ENCODE measurements at places on chromosomes 7 and 10.

DNA sequence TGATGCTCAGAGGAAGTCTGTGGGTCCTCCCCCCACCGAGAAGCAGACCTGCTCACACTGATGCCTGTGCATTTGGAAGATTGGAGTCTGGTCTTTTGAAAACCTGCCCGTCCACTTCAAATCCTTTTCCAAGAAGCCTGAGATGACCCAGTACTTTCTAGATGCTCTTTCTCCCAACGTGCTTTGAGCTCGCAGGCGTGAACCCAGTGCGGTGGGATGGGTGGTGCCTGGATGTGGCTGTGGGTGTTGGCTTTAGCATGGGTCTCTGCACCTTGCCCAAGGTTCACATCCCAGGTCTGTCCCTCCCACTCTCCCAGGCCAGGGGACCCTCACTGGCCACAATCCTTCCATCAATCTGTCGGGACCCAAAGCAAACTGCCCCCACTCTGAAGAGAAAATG lies 170.2 kb downstream of the ADARB2 start:
- H3K27ac ChIP-seq, result no peak overlapping the region
- no peaks in the 10 kb centered on the region for H3K36me3 ChIP-seq
- no peaks in the 10 kb centered on the region for H3K4me1 ChIP-seq
- DNase-seq, result no peak
- peaks cover 25% of the 10 kb centered on the region for H3K27me3 ChIP-seq

DNA sequence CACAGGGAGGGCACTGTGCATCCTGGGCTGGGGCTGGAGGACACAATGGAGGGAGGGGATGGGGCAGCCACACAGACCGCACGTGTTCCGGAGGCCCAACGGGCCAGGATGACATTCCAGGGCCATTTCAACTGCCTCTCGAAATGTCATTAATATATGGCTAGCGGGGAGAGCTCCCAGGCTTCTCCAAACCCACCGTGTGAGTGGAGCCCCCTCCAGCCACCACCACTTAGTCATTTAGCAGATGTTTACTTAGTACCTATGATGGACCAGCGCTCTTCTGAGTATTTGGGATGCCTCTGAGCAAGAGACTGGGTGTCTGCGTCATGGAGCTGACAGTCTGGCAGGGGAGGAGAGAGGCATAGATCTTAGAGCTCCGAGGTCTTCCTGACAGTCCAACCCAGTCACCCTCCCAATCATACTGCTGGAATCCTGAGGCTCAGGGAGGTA lies 107.3 kb downstream of the ZMIZ1 start:
- no peaks in the 10 kb centered on the region for H3K27me3 ChIP-seq
- no peak overlapping the region for H3K4me3 ChIP-seq
- DNase-seq, result no peak
- no peaks in the 10 kb centered on the region for H3K4me1 ChIP-seq

DNA sequence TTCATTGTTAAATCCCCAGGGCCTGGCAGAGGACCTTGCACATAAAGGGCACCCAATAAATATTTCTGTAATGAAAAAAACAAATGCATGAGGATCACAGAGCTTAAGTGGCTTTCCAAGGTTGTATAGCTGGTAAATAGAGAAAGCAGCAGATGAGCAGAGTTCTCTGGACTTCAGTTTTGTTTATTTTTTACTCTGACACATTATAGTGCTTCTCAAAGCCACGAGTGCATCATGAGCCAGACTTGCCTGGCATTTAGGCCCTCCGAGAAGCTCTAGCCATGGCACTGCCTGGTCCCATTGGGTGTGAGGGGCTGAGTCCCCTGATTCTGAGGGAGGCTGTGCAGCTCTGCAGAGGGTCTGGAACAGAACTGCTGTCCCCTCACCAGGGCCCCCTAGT lies 87.2 kb upstream of the ZNF32 start:
- H3K4me3 ChIP-seq, result no peak overlapping the region
- H3K36me3 ChIP-seq, result no peaks in the 10 kb centered on the region
- peak overlapping the region; percentile 44 for H3K27ac ChIP-seq
- DNase-seq, result no peak

GRCh38 chr10:8790390-8790789 lies 735.9 kb downstream of the GATA3 start:
- no peak overlapping the region for H3K27ac ChIP-seq
- DNase-seq, result no peak

DNA sequence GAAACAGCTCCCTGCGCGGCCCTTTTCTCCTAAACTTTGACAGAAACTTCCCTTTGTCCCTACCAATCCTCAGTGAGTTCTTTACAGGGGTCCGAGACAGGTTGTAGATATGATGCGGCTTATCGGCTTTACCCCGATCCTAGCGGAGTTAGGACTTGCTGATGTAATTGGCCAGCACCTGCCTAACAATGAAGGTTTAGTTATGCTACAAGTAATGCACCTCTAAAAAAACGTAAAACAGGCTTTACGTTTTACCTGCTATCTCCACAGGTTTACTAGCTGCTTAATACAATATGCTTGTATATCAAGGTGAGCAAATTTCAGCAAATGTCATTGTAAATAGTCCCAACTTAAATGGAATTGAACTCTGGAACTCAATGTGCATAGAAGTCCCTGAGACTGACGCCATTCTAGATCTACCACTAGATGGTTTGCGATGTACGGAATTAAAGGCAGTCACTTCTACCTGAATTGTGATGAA lies 697 bp upstream of the SNX13 start:
- peak overlapping the region; percentile 99 for H3K27ac ChIP-seq
- H3K27me3 ChIP-seq, result no peaks in the 10 kb centered on the region
- H3K4me1 ChIP-seq, result peaks cover 37% of the 10 kb centered on the region
- no peak for DNase-seq
- peak overlapping the region; percentile 99 for H3K4me3 ChIP-seq
- peaks cover 16% of the 10 kb centered on the region for H3K36me3 ChIP-seq

DNA sequence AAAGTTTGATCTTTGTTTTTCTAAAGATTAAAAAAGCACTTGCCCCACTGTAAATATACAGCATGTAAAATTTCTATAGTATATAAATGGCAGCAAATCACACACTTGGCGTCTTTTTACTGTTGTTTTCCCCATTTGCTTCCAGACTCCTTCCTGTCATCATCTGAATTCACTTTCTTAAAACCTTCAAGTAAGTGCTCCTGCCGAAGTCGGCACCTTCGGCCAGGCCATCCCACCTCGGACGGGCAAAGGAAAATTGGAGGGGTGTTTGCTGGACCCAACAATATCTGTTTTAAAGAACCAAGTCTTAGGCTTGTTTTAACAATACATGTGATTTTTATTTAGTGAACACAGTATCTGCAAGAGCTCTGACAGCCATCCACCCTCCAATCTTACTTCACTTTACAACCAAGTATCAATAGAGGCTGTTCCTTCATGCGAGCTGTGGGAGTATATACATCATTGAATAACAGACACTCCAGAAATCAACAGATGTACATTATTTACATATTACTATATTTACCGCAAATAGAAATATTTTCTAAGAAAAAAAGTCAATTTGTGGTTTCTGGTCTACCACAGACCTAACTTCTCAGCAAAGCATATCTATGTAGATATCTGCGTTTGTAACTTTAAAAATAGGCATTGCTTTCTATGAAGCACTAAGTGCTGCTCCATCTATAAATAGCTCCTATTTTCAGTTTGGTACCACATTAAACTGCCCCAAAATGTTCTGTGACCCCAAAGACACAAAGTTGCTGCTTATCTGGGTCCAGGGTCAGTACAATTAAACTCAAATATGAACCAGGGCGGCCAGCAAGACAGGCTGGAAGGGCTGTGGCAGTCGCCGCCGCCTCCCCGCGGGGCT lies 110.7 kb downstream of the CYTH3 start:
- peaks cover 36% of the 10 kb centered on the region for H3K36me3 ChIP-seq
- DNase-seq, result no peak
- peak overlapping the region; percentile 22 for H3K27ac ChIP-seq
- no peaks in the 10 kb centered on the region for H3K27me3 ChIP-seq
- peaks cover 9% of the 10 kb centered on the region for H3K4me1 ChIP-seq

DNA sequence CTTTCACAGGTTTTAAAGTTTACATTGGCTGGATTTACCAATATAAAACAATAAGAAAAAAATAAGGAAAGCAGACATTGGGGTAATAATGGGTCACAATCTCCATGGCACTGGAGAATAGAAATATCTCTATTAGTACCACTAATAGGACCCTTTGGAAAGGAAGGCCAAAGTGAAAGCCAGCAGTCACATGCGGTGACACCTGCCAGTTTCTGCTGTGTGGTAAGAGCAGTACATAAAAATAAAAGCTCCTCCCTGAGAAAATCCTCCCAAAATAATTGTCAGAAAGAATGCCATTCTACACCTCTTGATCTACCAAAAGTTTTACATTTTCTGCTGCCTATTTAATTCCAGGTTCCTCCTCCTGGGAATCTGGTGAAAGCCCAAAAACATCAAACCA lies 30.4 kb upstream of the SLC13A1 start:
- H3K27ac ChIP-seq, result no peak overlapping the region
- H3K4me3 ChIP-seq, result no peak overlapping the region
- no peaks in the 10 kb centered on the region for H3K27me3 ChIP-seq
- DNase-seq, result no peak
- H3K4me1 ChIP-seq, result no peaks in the 10 kb centered on the region
- H3K36me3 ChIP-seq, result no peaks in the 10 kb centered on the region

- peak; percentile 31 for DNase-seq
- H3K4me1 ChIP-seq, result peaks cover 6% of the 10 kb centered on the region
Measured at GRCh38 chr10:119120413-119120867, 16.5 kb downstream of the DENND10 start.

DNA sequence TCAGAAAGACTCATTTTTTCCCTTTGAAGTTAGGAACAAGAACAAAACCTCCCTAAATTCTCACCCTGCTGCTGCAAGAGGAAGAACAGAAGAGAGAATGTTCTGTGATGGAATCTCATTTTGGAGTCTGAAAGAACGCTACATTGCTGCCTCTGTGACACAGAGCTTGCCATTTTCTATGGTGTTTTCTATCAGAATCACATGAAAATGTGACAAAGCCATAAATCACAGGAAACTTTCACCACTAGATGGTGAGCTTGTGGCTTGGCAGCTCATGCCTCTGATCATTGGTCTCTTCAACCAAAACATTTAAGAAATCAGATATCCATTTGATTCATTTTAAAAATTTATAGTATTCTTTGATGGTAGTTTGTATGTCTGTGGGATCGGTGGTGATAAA lies 82.9 kb downstream of the CADPS2 start:
- H3K36me3 ChIP-seq, result no peaks in the 10 kb centered on the region
- H3K4me3 ChIP-seq, result no peak overlapping the region
- no peak overlapping the region for H3K27ac ChIP-seq
- H3K4me1 ChIP-seq, result no peaks in the 10 kb centered on the region
- DNase-seq, result no peak

DNA sequence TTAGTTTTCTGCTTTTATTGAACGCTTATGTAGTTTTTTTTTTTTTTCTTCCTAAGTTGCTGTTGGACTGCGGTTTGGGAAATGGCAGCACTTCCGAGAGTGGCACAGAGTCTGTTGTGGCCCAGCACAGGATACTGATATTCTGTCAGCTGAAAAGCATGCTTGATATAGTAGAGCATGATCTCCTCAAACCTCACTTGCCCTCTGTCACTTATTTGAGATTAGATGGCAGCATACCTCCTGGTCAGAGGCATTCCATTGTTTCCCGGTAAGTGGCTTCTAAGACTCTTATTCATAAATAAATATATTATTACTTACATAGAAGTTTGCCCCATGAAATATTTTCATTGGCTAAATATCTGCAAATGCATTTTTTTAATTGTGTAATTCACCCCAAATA lies 101.1 kb downstream of the BTAF1 start:
- no peak overlapping the region for H3K27ac ChIP-seq
- no peaks in the 10 kb centered on the region for H3K4me1 ChIP-seq
- H3K36me3 ChIP-seq, result peaks cover 56% of the 10 kb centered on the region

- H3K27ac ChIP-seq, result no peak overlapping the region
- no peaks in the 10 kb centered on the region for H3K36me3 ChIP-seq
- no peak for DNase-seq
- no peak overlapping the region for H3K4me3 ChIP-seq
- H3K4me1 ChIP-seq, result no peaks in the 10 kb centered on the region
Measured at GRCh38 chr10:89129911-89130310, 77.2 kb downstream of the CH25H start.

DNA sequence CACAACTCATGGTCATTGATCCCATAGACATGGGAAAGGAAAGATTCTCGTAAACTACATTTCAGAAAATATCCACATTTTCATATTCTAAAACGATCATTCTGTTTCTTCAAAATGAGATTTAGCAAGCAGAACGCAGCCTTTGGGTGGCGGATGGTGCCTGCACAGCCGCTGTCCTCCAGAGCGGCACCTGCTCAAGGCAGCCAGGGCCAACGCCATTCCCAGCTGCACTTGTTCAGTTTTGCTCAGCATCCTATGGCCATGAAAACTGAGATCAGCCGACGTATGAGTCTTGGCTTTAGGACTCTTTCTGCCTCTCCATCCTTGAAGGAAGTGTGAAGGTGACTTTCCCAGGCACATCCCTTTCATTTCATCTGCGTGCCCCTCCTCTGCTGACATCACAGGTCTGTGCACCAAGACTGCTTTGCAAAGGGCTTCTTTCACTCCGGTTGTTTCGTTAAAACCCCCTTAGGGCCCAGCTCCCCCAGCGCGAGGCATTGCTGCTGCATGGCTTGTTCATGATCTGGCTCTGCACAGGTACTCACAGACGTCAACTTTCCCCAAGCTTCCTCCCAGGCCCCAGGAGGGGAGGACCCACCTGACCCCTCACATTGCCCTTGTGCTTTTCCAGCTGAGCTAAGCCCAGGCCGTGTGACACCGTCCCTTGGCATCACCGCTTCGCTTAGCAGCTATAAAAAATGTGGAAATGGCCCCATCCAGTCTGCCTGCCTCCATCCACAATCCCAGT lies 37.2 kb downstream of the TCERG1L start:
- no peak overlapping the region for H3K27ac ChIP-seq
- H3K4me3 ChIP-seq, result no peak overlapping the region
- H3K4me1 ChIP-seq, result no peaks in the 10 kb centered on the region
- H3K27me3 ChIP-seq, result no peaks in the 10 kb centered on the region

GRCh38 chr7:18580950-18581349 lies 85.4 kb downstream of the HDAC9 start:
- H3K36me3 ChIP-seq, result no peaks in the 10 kb centered on the region
- no peak overlapping the region for H3K27ac ChIP-seq
- no peak overlapping the region for H3K4me3 ChIP-seq
- H3K27me3 ChIP-seq, result no peaks in the 10 kb centered on the region
- no peak for DNase-seq

- H3K4me1 ChIP-seq, result peaks cover 8% of the 10 kb centered on the region
- H3K27me3 ChIP-seq, result no peaks in the 10 kb centered on the region
- no peak for DNase-seq
- H3K27ac ChIP-seq, result peak overlapping the region; percentile 38
- H3K36me3 ChIP-seq, result peaks cover 22% of the 10 kb centered on the region
Measured at GRCh38 chr7:150412016-150412415, 32.9 kb downstream of the ZNF775 start.

GRCh38 chr10:120541984-120542383 lies 85.0 kb downstream of the PLPP4 start:
- H3K36me3 ChIP-seq, result peaks cover 3% of the 10 kb centered on the region
- H3K27me3 ChIP-seq, result no peaks in the 10 kb centered on the region
- no peak overlapping the region for H3K4me3 ChIP-seq
- no peak overlapping the region for H3K27ac ChIP-seq
- H3K4me1 ChIP-seq, result no peaks in the 10 kb centered on the region
- no peak for DNase-seq

GRCh38 chr10:4684434-4684833 lies 141.6 kb upstream of the AKR1E2 start:
- no peak overlapping the region for H3K27ac ChIP-seq
- no peaks in the 10 kb centered on the region for H3K36me3 ChIP-seq
- peaks cover 57% of the 10 kb centered on the region for H3K27me3 ChIP-seq
